Activated naive CD4-positive, alpha-beta T cell treated with anti-CD3 and anti-CD28 coated beads for 36 hours (primary cell): ENCODE measurements at places on chromosomes 16 and 17. TPM values are rescaled to one million over a fixed set of nuclear protein-coding genes. Genes with fewer than 3 reads are reported as not detected.

CCDC200 gene
- total RNA-seq: not detected

DNA sequence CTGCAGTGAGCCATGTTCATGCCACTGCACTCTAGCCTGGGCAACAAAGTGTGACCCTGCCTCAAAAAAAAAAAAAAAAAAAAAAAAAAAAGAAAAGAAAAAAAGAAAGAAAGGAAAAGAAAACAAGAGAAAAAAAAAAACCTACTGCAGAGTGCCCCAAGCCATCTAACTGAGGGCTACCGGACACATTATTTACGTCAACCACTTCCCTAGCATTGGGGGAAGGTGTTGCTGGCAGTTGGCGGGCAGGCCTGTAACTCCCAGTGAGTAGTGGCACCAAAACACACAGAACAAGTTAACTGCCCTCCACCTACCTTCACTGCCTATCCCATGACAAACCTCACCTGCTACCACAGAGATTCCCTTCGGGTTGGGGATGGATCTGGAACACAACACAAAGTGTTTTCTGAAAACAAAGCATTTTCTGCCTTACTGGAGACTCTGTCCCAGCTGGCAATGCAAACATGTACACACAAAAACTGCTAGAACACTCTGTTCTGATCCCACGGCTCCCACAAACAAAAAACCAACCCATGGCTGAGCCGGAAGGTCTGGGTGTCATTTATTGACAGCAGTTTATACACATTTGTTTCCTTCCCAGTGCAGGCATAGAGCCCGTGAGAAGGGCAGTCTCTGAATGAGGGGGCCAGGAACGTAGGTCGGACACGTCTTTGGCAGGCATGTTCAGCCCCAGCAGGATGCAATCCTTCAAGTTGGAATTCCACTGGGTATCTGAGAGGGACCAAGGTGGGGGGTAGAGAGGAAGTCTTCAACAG, 11.0 kb downstream of the PHB1 start:
- no peak overlapping the region for H3K27ac ChIP-seq
- H3K4me1 ChIP-seq: peaks cover 7% of the 10 kb centered on the region
- H3K4me3 ChIP-seq: no peak overlapping the region
- no peaks in the 10 kb centered on the region for H3K27me3 ChIP-seq

GRCh38 chr16:8885674-8886592, 3.8 kb downstream of the LITAFD start:
- H3K4me1 ChIP-seq: peaks cover 9% of the 10 kb centered on the region
- peaks cover 5% of the 10 kb centered on the region for H3K36me3 ChIP-seq
- no peak overlapping the region for H3K4me3 ChIP-seq
- no peak overlapping the region for H3K27ac ChIP-seq

- no peaks in the 10 kb centered on the region for H3K27me3 ChIP-seq
- no peaks in the 10 kb centered on the region for H3K36me3 ChIP-seq
- H3K4me3 ChIP-seq: no peak overlapping the region
- peaks cover 61% of the 10 kb centered on the region for H3K4me1 ChIP-seq
These were observed 14.4 kb downstream of the AXIN1 start for GRCh38 chr16:337975-338575.

SCARF1 gene
- total RNA-seq: 0.57 TPM

NIP7 gene
- 36.8 TPM for total RNA-seq

- peak; percentile 40 for DNase-seq
- no peak overlapping the region for H3K27ac ChIP-seq
- peak overlapping the region; percentile 41 for H3K4me3 ChIP-seq
- H3K36me3 ChIP-seq: no peaks in the 10 kb centered on the region
- peaks cover 60% of the 10 kb centered on the region for H3K27me3 ChIP-seq
- H3K4me1 ChIP-seq: peaks cover 32% of the 10 kb centered on the region
These were observed 1.6 kb downstream of the BAHCC1 start for GRCh38 chr17:81396722-81397313.

DNA sequence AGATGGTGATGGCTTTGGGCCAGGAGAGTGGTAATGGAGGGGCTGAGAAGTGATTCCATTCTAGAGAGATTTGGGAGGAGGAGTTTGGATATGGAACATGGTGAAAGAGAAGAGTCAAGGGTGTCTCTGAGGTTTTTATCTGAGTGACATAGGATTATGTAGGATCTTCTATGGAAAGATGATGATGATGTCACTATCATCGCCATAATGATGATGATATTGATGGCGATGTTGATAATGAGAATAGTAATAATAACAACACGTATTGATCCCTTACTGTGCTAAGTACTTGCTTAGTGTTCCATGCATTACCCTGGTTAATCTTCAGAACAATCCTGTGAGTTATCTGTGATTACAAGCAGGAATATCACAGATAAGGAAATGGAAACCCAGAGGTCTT, 16.6 kb downstream of the PDILT start:
- H3K4me3 ChIP-seq: no peak overlapping the region
- H3K36me3 ChIP-seq: no peaks in the 10 kb centered on the region
- no peaks in the 10 kb centered on the region for H3K4me1 ChIP-seq
- H3K27me3 ChIP-seq: peaks cover 9% of the 10 kb centered on the region
- H3K27ac ChIP-seq: no peak overlapping the region

GRCh38 chr17:40091691-40092397, 8.5 kb downstream of the NR1D1 start:
- H3K4me3 ChIP-seq: no peak overlapping the region
- DNase-seq: no peak

- no peak overlapping the region for H3K4me3 ChIP-seq
- H3K4me1 ChIP-seq: no peaks in the 10 kb centered on the region
- no peaks in the 10 kb centered on the region for H3K36me3 ChIP-seq
- no peaks in the 10 kb centered on the region for H3K27me3 ChIP-seq
These were observed 408.4 kb upstream of the CDH5 start for GRCh38 chr16:65958086-65958485.

GRCh38 chr17:65297916-65298315, 160.7 kb downstream of the RGS9 start:
- DNase-seq: no peak
- H3K27ac ChIP-seq: no peak overlapping the region
- H3K4me1 ChIP-seq: peaks cover 4% of the 10 kb centered on the region
- H3K36me3 ChIP-seq: no peaks in the 10 kb centered on the region

KRT25 gene
- total RNA-seq: not detected

TBC1D3G gene
- not detected for total RNA-seq

DNA sequence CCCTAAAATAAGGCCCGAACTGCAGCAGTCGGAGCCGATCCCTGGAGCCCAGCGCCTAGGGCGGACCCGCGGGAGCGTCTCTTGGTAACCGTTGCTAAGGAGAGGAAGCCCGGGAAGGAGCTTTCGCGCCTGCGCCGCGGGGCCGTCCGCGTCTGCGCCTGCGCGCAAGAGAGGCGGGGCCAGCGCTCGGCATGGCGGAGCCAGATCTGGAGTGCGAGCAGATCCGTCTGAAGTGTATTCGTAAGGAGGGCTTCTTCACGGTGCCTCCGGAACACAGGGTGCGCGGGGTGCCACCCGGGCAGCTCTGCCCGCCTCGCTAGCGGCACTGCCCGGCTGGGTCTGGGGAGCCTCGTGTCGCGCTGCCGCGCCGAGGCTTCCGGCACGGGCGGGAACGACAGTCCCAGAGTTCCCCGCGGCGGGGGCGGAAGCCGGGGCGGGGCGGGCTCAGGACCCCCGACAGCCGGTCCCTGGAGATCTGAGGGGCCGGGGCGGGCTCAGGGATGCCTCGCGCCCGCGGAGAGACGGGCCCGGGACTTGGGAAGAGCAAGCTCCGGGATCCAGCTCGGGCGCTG, at the start of gene CDK10:
CDK10 (plus strand) TSS at position 170 of the 572 bp plus-strand sequence; CDS start at position 192, 22 bp downstream.
- H3K36me3 ChIP-seq: peaks cover 18% of the 10 kb centered on the region
- DNase-seq: peak; percentile 86
- peak within 1 kb of the TSS; percentile 89 for H3K27ac ChIP-seq

GRCh38 chr17:82874011-82874835, 34.4 kb upstream of the ZNF750 start:
- H3K4me3 ChIP-seq: no peak overlapping the region
- DNase-seq: no peak
- H3K27ac ChIP-seq: no peak overlapping the region
- H3K27me3 ChIP-seq: no peaks in the 10 kb centered on the region

IRX5 gene
- not detected for total RNA-seq

GRCh38 chr17:385178-385835, 32.7 kb upstream of the RPH3AL start:
- H3K36me3 ChIP-seq: no peaks in the 10 kb centered on the region
- H3K27me3 ChIP-seq: peaks cover 9% of the 10 kb centered on the region
- no peak overlapping the region for H3K27ac ChIP-seq
- peak; percentile 28 for DNase-seq
- H3K4me3 ChIP-seq: peak overlapping the region; percentile 62

- DNase-seq: no peak
- H3K4me3 ChIP-seq: peak overlapping the region; percentile 74
- peaks cover 7% of the 10 kb centered on the region for H3K36me3 ChIP-seq
- H3K27ac ChIP-seq: no peak overlapping the region
These were observed 1.3 kb downstream of the TTYH2 start for GRCh38 chr17:74214484-74215341.

DNA sequence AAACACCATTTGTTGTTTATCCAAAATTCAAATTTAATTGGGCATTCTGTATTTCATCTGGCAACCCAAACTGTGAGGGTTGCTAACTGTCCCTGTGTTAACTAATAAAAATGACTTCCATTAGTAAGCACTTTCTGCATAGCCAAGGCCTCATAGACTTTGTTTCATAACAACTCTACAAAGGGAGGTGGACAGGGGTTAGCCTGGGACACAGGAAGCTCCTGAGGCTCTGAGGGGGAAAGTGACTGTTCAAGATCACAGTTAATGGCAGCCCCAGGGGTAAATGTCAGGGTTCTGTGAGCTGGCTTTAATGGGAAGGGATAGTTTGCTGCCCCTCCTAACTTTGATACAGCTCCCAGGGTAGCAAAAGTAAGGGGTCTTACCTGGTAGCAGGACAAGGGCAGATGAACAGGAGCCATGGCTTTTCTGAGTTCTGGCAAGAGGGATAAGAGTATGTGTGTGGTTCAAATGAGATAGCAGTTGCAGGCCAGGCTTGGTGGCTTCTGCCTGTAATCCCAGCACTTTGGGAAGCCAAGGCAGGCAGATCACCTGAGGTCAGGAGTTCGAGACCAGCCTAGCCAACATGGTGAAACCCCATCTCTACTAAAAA, 2.2 kb downstream of the HEATR9 start:
- no peak overlapping the region for H3K4me3 ChIP-seq
- peaks cover 12% of the 10 kb centered on the region for H3K4me1 ChIP-seq
- H3K27ac ChIP-seq: no peak overlapping the region
- peaks cover 2% of the 10 kb centered on the region for H3K36me3 ChIP-seq

DNA sequence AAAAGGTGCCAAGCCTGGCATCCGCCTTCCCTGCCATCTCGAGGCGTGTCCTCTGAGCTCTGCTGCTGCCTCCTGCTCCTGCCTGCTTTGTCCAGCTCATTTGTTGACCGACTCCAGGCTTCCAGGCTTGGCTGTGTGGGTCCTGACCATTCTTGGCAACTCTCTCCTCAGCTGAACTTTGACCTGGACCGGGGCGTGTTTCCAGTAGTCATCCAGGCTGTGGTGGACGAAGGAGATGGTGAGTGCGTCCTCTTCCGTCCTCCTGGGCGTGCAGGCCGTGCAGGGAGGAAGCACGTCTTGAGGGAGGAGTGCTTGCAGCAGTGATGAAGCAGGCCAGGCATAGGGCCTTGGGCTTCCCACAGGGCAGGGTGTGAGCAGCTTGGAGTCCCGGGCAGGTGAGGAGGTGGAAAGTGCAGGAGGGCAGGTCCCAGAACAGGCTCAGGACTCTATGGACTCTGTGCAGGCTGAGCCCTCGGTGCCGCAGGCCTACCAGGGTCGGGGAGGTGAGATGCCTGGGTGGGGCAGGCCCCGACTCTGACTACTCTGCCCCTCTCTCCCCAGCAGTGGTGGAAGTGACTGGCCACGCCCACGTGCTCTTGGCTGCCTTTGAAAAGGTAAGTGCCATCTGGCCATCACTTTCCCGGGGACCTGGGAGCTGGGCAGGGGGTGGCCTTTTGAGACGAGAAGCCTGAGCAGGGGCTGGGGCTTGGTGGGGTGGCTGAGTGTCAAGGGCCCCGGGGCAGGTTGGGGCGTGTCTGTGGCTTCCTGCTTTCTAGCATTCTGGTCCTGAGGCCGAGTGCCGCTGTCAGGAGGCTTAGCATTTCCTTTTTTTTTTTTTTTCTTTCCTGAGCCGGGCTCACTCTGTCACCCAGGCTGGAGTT, 28.6 kb upstream of the NUDT16L1 start:
- H3K4me1 ChIP-seq: peaks cover 58% of the 10 kb centered on the region
- H3K27ac ChIP-seq: peak overlapping the region; percentile 86
- H3K36me3 ChIP-seq: peaks cover 10% of the 10 kb centered on the region
- peak overlapping the region; percentile 43 for H3K4me3 ChIP-seq
- peak; percentile 73 for DNase-seq

- peaks cover 12% of the 10 kb centered on the region for H3K4me1 ChIP-seq
- H3K4me3 ChIP-seq: no peak overlapping the region
- H3K27me3 ChIP-seq: no peaks in the 10 kb centered on the region
- no peak overlapping the region for H3K27ac ChIP-seq
- H3K36me3 ChIP-seq: no peaks in the 10 kb centered on the region
These were observed 3.4 kb upstream of the PRSS8 start for GRCh38 chr16:31138621-31139578.

RPL26 gene
- 3,652 TPM for total RNA-seq

GRCh38 chr17:37327341-37328090, 48.3 kb upstream of the C17orf78 start:
- no peaks in the 10 kb centered on the region for H3K27me3 ChIP-seq
- H3K27ac ChIP-seq: no peak overlapping the region
- H3K4me1 ChIP-seq: no peaks in the 10 kb centered on the region
- H3K36me3 ChIP-seq: peaks cover 22% of the 10 kb centered on the region

CDH1 gene
- 2.7 TPM for total RNA-seq

DNA sequence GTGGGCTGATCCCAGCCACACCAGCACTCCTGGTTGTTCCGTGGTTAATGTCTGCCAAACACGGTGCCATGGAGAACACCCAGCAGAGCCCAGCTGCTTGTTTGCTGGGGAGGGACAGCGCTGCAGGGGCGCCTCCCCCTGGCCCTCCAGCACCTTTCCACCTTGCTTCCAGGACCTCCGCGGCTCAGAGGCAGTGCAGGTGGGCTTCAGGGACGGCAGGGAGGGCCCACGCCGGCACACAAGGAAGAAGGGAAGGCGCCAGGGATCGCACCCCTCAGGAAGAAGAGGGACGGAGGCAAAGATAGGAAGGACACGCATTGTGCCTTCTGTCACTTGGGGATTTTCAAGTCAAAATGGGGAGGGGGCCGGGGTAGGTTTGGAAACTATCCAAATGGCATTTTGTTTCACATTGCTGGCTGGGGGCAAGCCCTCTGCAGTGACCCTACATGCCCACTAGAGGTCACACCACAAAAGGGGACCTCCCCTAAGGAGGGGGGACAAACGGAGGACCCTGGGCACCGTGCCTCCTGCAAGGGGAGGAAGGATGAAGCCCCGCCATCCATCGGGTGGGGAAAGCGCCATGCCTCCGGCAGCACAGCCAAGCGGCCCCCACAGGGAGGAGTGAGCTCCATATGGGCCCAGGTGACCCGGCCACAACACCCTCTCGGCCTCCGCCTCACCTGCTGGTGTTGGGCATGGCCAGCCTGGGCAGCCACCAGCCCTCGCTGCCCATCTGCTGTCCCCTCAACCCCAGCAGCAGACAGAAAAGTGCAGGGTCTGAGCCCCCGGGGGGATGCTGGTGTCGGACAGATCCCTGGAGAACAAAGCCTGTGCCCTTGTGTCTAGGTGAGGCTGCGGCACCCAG, 7.5 kb upstream of the C16orf95 start:
- H3K27ac ChIP-seq: no peak overlapping the region
- H3K27me3 ChIP-seq: no peaks in the 10 kb centered on the region
- H3K4me1 ChIP-seq: peaks cover 2% of the 10 kb centered on the region
